ENCODE measurements at places on chromosomes 6 and 20.

GRCh38 chr20:16930656-16931055 lies 182.5 kb downstream of the OTOR start:
- DNase-seq: no peak

GRCh38 chr6:37483917-37484785 lies 15.5 kb downstream of the CCDC167 start:
- DNase-seq: peak; percentile 20

- no peak for DNase-seq
These were observed 6.5 kb downstream of the SLPI start for GRCh38 chr20:45247865-45248264.

GRCh38 chr6:52365317-52365716 lies 3.4 kb downstream of the PAQR8 start:
- no peak for DNase-seq

- DNase-seq: no peak
These were observed 93.4 kb downstream of the PTPRT start for GRCh38 chr20:43096126-43096930.

GRCh38 chr20:23092384-23092756 lies 6.2 kb upstream of the CD93 start:
- DNase-seq: no peak

GRCh38 chr20:41331731-41332130 lies 8.9 kb upstream of the LPIN3 start:
- DNase-seq: no peak

DNA sequence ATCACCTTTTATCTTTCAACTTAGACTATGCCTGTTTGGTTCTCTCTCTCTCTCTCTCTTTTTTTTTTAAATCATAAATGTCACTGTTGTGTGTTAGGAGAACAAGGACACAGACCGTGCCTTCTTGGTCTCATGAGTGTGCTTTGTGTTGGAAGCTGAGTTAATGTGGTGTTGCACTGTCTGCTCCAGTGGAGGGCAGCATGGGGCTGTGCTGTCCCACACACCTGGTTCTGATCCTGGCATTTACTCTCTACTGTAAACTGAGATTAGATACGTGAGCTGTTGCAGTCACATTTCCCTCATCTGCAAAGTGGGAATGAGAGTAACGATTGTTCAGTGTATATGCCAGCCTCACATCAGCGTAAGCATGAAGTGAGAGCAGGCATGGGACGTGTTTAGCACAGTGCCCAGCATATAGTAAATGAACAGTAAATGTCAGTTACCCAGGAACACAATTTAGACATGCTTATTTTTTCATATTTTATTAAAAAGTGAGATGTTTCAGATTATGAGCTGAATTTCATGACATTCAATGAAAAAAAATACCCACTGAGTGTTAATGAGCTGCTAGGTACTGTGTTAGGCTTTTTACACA lies 161.1 kb downstream of the FARS2 start:
- DNase-seq: peak; percentile 33

GRCh38 chr20:42442716-42443115 lies 747.0 kb downstream of the PTPRT start:
- no peak for DNase-seq

- no peak for DNase-seq
These were observed 54.8 kb downstream of the DSTN start for GRCh38 chr20:17624551-17625245.

All from AML-193 (cell line).